ENCODE measurements at places on chromosomes 5 and 9. TPM values are rescaled to one million over a fixed set of nuclear protein-coding genes. Genes with fewer than 3 reads are reported as not detected.

GRCh38 chr9:103242025-103242424, 246.9 kb downstream of the CYLC2 start:
- no peak overlapping the region for H3K4me3 ChIP-seq
- no peaks in the 10 kb centered on the region for H3K36me3 ChIP-seq
- H3K27me3 ChIP-seq = no peaks in the 10 kb centered on the region
- H3K4me1 ChIP-seq = no peaks in the 10 kb centered on the region

DNA sequence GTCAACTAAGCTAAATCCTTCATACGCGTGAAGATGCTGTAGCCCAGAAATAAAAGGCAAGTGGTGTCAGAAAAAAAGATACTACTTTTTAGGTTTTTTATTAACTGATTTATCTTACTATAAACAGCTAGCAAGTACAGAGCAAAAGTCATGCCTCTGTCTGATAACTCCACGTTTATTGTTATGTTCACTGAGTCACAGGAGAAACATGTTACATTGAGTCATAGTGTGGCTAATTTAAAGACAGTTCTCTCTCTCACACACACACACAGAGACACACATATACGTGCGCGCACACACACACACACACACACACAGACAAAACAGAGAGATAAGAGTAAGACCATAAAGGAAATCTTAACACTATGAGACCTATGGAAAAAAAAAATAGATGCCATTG, 770.0 kb upstream of the CDH10 start:
- H3K4me1 ChIP-seq = no peaks in the 10 kb centered on the region
- DNase-seq = no peak
- H3K4me3 ChIP-seq = no peak overlapping the region
- no peaks in the 10 kb centered on the region for H3K27me3 ChIP-seq

CNTNAP3 gene
- not detected for total RNA-seq

TAF11L5 gene
- total RNA-seq = not detected

GRCh38 chr9:130871395-130872062, 25.1 kb downstream of the QRFP start:
- H3K36me3 ChIP-seq = peaks cover 10% of the 10 kb centered on the region
- H3K4me3 ChIP-seq = no peak overlapping the region
- no peak for DNase-seq
- no peak overlapping the region for H3K27ac ChIP-seq
- H3K4me1 ChIP-seq = peaks cover 4% of the 10 kb centered on the region

- H3K4me1 ChIP-seq = peaks cover 11% of the 10 kb centered on the region
- no peak for DNase-seq
- no peaks in the 10 kb centered on the region for H3K27me3 ChIP-seq
- no peak overlapping the region for H3K4me3 ChIP-seq
These were observed 143.0 kb downstream of the GPBP1 start for GRCh38 chr5:57316798-57317327.

ZDHHC12 gene
- total RNA-seq = 54.4 TPM

DNA sequence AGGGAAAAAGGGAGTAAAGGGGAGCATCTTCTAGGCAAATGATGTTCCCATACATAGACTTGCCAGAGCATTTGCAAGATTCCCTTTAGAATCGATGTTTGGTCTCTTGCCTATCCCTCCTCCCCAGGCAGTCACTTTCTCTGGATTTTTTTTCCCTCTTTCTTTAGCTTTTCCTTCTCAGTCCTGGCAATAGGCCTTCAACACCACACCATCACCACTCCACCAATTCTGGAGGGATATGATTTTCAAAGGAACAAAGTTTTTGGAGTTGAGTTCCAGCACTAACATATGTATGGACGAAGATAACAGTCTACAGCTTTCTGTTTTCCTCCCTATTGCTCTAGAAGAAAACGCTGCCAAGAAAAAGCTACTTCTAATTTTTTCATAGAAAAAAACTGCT, 377.4 kb downstream of the PDE4D start:
- peaks cover 8% of the 10 kb centered on the region for H3K27me3 ChIP-seq
- no peak overlapping the region for H3K27ac ChIP-seq
- H3K4me3 ChIP-seq = no peak overlapping the region
- no peak for DNase-seq
- no peaks in the 10 kb centered on the region for H3K36me3 ChIP-seq

SLC4A9 gene
- not detected for total RNA-seq

GRCh38 chr9:13239660-13240059, 39.8 kb downstream of the MPDZ start:
- H3K4me3 ChIP-seq = no peak overlapping the region
- no peak for DNase-seq
- H3K27ac ChIP-seq = no peak overlapping the region
- no peaks in the 10 kb centered on the region for H3K36me3 ChIP-seq
- no peaks in the 10 kb centered on the region for H3K4me1 ChIP-seq
- no peaks in the 10 kb centered on the region for H3K27me3 ChIP-seq

DNA sequence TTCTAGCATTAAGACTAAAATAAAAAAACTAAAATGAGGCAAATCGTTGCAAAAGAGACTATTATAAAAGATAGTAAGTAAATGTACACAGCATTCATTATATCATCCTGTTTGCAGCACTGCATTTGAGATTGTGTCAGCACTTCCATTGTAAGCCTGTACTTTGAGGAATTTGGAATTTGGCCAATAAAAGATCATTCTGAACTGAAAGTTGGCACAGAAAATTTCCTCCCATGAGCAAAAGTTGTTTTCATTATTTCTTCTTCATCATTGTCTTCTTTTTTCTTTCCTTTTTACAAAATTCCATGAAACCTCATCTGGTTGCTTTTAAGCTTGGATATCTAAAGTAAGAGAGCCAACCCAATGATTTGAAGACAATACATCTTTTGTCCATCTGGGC, 199.3 kb upstream of the ADAMTSL1 start:
- H3K27me3 ChIP-seq = peaks cover 2% of the 10 kb centered on the region
- DNase-seq = no peak
- H3K36me3 ChIP-seq = no peaks in the 10 kb centered on the region
- H3K27ac ChIP-seq = no peak overlapping the region
- no peak overlapping the region for H3K4me3 ChIP-seq

DNA sequence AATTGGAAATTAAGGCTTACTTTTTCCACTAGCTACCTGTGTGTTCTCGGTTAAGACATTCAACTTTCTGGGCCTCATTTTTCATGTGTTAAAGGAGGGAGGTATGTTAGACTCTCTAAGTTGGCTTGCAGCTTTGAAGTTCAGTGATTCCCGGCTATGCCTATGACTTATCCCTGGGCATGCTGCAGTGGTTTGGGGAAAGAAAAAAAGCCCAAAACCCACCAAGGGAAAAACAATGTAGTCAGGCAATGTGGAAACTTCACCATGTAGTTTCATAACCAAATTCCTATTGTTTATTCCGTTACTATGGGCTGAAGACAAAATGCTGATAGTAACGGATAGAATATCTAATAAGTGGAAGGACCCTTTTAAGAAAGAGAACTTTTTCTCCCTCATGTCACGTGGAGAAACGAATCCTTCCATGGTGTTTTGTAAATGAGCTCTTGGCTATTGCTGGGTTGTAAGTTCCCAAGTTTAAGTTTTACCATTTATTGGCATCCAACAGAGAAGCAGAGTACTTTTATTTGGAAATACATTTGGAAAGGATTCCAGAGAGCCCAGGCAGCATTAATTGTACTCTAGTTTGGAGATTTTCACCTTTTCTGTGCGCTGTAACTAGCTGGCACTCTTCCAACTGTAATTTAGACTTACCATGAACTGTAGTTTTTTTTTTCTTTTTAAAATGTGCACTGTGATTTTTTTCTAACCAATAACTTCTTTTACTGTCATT, 84.9 kb upstream of the MPDZ start:
- H3K4me1 ChIP-seq = no peaks in the 10 kb centered on the region
- H3K4me3 ChIP-seq = no peak overlapping the region
- no peak overlapping the region for H3K27ac ChIP-seq
- no peaks in the 10 kb centered on the region for H3K36me3 ChIP-seq
- H3K27me3 ChIP-seq = no peaks in the 10 kb centered on the region

DNA sequence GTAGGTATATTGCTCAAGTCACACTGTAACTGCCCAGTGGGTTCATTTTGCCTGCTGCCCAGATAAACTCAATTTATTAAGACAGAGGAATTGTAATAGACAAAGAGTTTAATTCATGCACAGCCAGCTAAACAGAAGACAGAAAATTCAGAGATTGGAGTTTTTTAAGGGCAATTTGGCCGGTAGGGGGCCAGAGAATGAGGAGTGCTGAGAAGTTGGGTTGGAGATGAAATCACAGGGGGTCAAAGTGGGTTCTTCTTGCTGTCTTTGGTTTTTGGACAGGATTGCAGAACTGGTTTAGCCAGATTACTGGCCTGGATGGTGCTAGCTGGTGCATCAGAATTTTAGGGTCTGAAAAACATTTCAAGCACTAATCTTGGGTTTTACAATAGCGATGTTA, 20.7 kb upstream of the IL33 start:
- DNase-seq = no peak
- no peak overlapping the region for H3K4me3 ChIP-seq
- H3K27me3 ChIP-seq = peaks cover 3% of the 10 kb centered on the region
- no peaks in the 10 kb centered on the region for H3K4me1 ChIP-seq
- H3K36me3 ChIP-seq = no peaks in the 10 kb centered on the region

PCDHGA7 gene
- total RNA-seq = 0.22 TPM

DNA sequence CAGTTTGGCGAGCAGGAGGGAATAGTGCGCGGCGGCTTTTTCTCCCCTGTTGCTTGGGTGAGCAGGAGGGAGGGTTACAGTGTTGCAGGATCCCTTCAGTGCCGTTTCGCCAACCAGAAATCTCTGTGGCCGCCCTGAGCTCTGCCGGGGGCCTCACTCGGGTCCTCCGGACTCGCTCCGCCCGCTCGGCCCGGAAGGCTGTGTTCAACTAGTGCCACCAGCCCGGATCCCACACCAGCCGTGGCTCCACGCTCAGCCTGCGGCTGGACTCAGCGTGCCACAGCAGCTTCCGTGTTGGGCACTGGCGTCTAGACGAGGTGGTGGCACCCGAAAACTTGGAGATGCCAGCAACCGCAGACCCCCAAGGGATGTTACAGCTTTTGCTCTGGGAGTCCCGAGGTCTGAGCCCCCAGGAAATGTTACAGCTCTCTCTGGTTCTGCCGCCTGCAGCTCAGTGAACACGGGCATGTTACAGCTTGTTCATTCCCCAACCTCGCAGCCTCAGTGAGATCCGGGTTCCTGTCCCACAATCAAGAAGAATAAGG, 16.0 kb upstream of the OR13C9 start:
- no peaks in the 10 kb centered on the region for H3K4me1 ChIP-seq
- DNase-seq = no peak

SLC36A2 gene
- not detected for total RNA-seq

GRCh38 chr5:88515068-88515467, 246.4 kb upstream of the TMEM161B start:
- no peaks in the 10 kb centered on the region for H3K36me3 ChIP-seq
- no peak overlapping the region for H3K4me3 ChIP-seq
- H3K27me3 ChIP-seq = peaks cover 6% of the 10 kb centered on the region
- H3K4me1 ChIP-seq = no peaks in the 10 kb centered on the region
- DNase-seq = no peak

DNA sequence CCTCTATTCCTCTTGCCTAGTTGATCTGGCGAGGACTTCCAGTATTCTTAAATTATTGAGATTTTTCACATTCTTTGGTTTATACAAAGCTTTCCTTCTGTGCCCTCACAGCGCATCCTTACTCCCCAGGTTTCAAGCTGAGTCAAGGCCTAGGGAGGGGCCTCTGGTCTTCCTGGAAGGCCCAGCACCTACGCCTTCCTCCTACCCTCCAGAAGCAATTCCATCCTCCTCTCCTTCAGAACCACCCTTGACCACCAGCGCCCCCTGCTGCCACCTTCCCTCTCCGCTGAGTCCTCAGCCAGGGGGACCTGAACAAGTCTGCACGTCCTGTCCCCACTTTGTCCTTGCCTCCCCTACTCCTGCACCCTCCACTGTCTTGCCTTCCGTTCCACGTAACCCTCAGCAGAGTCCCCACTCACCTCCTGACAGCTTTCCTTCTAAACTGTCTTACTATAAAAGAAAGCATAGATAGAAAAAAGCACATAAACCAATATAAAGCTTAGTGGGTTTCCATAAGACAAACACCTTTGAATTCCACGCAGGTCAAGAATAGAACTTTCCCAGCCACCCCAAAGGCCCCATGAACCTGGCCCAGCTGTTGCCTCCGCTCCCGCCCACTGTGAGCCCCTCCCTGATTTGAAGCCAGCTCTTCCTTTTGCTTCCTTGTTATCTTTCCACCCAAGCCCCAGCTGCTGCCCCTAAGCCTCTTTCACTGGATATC, 63.0 kb upstream of the CTSL start:
- H3K4me3 ChIP-seq = no peak overlapping the region
- H3K27ac ChIP-seq = no peak overlapping the region
- H3K36me3 ChIP-seq = no peaks in the 10 kb centered on the region
- H3K27me3 ChIP-seq = no peaks in the 10 kb centered on the region

DNA sequence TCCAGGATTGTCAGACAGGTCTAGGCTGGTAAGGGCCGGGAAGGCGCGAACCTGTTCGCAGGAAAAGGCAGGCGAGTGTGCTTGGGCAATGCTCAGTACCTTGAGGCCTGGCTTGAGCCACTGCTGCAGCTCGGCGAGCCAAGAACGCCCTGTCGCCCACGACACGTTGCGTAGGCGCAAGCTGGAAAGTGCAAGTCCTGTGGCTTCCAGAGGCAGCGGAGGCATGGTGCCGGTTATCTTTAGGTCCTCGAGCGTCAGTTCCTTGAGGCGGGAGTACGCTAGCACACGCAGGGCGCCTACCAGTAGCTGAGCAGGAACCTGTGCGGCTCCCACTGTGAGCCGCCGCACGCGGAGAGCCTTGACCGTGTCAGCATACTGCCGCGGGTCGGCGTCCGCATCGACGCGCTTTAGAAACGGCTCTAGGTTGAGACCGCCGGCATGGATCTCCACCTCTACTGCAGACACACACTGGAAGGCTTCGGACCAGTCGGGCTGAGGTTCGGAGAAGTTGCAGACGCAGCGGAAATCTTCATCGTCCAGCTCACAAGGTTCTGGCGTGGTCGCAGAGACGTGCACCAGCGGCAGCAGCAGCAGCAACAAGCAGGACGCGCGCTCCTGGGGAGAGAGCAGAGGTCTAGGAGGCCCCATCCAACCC, 482 bp downstream of the CD14 start:
- H3K4me1 ChIP-seq = peaks cover 17% of the 10 kb centered on the region
- H3K27me3 ChIP-seq = peaks cover 21% of the 10 kb centered on the region
- H3K36me3 ChIP-seq = peaks cover 5% of the 10 kb centered on the region

DNA sequence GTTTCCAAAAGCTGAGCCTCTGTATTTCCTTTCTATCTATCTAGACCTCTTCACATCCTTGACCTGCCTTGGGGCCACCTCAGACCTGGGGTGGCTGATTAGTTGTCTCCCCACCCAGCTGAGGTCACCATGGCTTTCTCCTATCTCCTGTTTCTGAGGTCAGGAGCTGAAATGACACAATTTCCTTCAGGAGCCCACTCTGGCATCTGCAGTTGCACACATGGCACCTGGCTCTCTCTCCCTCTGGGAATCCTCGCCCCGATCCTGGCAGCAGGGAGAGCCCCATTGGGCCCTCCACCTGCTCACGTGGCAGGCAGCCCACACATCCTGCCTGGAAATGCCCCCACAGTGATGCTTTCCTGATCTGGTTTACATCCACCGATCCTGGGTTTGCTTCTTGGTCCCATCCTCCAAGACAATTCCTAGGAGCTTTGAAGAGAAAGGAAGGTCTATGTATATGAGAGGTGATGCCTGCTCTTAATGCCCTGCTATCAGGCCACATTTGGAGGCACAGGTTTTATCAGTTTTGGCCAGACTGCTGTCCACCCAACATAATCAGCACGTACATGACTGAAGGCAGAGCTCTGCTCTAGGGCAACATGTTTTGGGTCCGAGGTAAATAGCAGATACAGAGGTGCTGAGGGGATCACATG, 53.7 kb downstream of the MARCHF3 start:
- H3K27me3 ChIP-seq = no peaks in the 10 kb centered on the region
- DNase-seq = no peak
- H3K4me1 ChIP-seq = peaks cover 35% of the 10 kb centered on the region
- H3K4me3 ChIP-seq = no peak overlapping the region

CCDC112 gene
- 0.29 TPM for total RNA-seq
